ENCODE measurements at places on chromosomes 6 and 20. TPM values are rescaled to one million over a fixed set of nuclear protein-coding genes. Genes with fewer than 3 reads are reported as not detected.

Gene GABRR1
- total RNA-seq = not detected

Gene RBL1
- 4.9 TPM for total RNA-seq

Gene BPIFB1
- total RNA-seq = not detected

Gene KCNK16
- total RNA-seq = not detected

Gene TCP11
- total RNA-seq = not detected

Gene MUC21
- not detected for total RNA-seq

Gene DEFB132
- total RNA-seq = not detected

Gene DNMT3B
- 11.9 TPM for total RNA-seq

Gene PNPLA1
- not detected for total RNA-seq

Gene LPA
- not detected for total RNA-seq

Gene MAFB
- total RNA-seq = 2.0 TPM

Gene PACRG
- total RNA-seq = 0.83 TPM

Gene PTCHD4
- 2.8 TPM for total RNA-seq

Gene ESR1
- total RNA-seq = 1.9 TPM

Gene SLC13A3
- total RNA-seq = 2.5 TPM

Gene MAPK14
- 96.2 TPM for total RNA-seq

Gene HLA-DQB2
- total RNA-seq = not detected

DNA sequence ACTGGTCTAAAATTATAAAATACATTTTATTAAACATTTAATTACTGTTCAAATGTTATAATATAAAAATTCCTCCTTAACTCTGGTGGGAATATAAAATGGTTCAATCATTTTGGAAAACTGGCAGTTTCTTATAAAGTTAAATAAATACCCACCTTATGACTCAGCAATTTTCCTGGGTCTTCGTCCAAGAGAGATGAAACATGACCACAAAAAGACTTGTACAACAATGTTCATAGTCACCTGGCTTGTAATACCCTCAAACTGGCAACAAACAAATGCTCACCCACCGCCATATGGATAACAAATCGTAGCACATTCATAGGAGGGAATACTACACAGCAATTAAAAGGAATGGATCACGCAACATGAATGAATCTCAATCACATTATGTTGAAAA lies 66.0 kb upstream of the RIN2 start:
- no peak for DNase-seq
- H3K4me1 ChIP-seq = peaks cover 19% of the 10 kb centered on the region
- H3K36me3 ChIP-seq = no peaks in the 10 kb centered on the region
- no peak overlapping the region for H3K27ac ChIP-seq
- no peak overlapping the region for H3K4me3 ChIP-seq

DNA sequence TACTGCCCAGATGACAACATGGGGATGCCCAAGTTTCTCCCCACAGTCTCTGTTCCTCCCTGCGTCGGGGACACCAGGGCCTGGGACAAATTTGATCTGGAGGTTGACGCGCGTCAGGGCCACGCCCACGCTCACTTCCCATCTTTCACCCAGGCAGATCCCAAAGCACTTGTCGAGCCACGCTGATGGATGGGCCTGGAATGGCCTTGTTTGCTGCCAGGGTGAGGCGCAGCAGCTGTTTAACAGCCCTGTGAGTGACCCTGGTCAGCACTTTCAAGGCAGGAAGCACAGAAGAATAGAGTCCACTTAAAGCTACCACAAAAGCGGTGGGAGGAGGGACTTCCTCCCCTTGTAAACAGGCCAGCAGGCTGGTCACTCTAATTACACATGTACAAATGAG lies 324.7 kb upstream of the JARID2 start:
- peaks cover 9% of the 10 kb centered on the region for H3K4me1 ChIP-seq
- no peaks in the 10 kb centered on the region for H3K27me3 ChIP-seq
- peak; percentile 40 for DNase-seq
- no peak overlapping the region for H3K27ac ChIP-seq
- H3K36me3 ChIP-seq = no peaks in the 10 kb centered on the region

GRCh38 chr20:8601542-8601912 lies 467.4 kb upstream of the PLCB4 start:
- H3K27ac ChIP-seq = no peak overlapping the region
- no peaks in the 10 kb centered on the region for H3K27me3 ChIP-seq
- no peak overlapping the region for H3K4me3 ChIP-seq
- H3K36me3 ChIP-seq = no peaks in the 10 kb centered on the region
- H3K4me1 ChIP-seq = no peaks in the 10 kb centered on the region
- DNase-seq = no peak

DNA sequence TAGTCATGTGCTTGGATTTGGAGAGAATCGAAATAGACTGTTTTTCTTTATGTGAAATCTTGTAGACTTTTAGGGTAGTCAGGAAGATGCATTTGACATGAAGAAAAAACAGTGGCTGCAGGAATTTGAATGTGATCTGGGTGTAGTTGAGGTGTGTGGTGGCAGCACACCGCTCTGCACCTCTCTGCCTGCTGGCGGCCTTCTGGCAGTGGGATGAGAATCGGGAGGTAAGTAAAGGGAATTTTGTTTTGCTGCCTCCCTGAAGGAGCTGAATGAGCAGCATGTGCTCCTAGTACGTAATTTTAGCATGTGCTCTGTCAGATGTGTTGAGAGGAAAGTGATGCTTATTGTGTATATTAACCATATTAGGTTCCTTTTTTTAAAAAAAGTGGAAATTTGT lies 3.2 kb downstream of the TPD52L2 start:
- DNase-seq = no peak
- no peak overlapping the region for H3K27ac ChIP-seq
- peaks cover 23% of the 10 kb centered on the region for H3K36me3 ChIP-seq

DNA sequence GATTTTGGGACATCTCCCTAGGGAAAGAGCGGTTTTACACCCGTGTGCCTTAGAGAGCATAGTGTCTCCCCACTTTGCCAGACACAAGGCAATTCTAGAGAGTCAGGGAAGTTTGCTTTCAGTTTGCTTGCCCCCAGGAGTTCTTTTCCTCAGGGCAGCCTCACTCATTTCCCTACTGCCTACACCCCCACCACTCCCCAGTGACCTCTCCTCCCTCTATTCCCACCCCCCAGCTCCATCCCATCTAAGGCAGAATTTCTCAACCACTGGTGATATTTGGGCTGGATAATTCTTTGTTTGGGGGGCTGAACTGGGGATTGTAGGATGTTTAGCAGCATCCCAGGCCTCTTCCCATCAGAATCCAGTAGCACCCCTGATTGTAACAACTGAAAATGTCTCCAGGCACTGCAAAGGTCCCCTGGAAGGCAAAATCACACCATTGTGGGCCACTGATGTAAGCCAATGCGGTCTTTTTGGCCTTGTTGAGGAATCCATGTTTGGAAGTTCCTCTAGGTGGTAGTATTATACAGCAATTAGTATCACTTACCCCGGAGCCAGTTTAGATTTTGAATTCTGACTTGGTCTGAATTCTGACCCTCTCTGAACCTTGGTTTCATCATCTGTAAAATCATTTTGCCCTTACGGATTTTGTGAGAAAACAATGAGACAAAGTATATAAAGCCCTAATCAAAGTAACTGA lies 1.3 kb downstream of the EPPIN start:
- no peak overlapping the region for H3K27ac ChIP-seq
- DNase-seq = peak; percentile 41
- no peaks in the 10 kb centered on the region for H3K36me3 ChIP-seq

DNA sequence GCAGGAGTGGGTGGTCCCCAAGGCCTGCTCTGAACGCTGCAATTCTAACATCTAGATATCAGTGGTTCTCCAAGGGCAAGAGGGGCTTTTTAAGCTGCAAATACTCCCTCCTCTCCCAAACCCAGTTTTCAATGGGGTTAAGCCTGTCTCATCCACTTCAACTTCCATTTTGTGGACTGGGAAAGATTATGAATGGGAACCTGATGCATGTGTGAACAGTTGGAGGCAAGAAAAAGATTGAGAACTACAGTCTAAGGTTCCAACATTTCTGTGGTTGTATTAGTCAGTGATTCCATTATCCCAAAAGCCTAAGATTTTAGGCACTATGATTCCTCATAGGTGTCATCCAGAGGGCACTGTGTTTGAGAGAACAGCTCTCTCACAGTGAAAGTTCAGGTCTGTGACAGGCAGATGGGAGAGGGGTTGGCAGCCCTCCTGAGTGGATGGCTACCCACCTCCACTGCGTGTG lies 53.7 kb downstream of the HNF4A start:
- no peaks in the 10 kb centered on the region for H3K36me3 ChIP-seq
- no peak overlapping the region for H3K27ac ChIP-seq
- no peak overlapping the region for H3K4me3 ChIP-seq

GRCh38 chr6:69390125-69390524 lies 406.7 kb downstream of the LMBRD1 start:
- no peaks in the 10 kb centered on the region for H3K27me3 ChIP-seq
- H3K4me3 ChIP-seq = no peak overlapping the region
- no peaks in the 10 kb centered on the region for H3K36me3 ChIP-seq
- DNase-seq = no peak

DNA sequence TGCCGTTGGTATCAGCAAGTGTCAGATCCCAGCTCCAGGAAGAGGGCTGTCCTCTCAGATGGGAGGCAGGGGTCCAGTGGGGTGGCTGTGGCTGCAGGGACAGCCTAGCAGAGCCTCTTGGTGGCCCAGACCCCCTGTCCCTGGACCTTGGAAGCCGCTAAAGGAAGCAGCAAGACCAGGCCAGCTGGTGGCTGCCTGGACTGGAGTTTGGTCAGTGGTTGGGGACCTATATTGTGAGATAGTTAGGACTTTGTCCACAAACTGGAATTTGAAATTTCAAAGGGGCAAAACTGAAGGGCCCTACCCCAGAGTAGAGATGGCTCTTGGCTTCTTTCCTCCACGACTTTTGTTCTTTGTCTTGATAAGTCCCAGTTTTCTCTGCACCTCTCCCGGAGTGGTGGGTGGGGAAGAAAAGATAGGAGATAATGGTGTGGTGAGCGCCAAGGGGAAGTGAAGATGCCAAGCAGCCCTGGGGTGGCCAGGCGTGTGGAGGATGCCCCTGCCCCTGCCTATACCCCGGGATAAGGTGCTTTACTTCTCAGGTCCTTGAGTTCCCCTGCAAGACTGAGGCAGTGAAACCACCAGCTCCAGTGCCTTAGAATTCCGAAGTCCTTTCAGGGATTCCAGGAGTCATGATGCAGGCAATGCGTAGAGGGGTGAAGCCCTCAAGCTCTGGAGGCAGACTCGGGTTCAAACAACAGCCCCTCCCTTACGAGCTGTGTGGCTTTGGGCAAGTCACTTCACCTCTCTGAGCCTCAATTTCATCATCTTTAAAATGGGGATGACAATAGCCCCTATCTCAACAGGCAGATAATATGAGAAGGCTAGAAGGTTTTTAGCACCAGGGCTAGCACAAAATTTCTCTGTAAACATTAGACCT lies 40.2 kb downstream of the HNF4A start:
- no peak overlapping the region for H3K27ac ChIP-seq
- H3K36me3 ChIP-seq = no peaks in the 10 kb centered on the region
- no peak for DNase-seq

DNA sequence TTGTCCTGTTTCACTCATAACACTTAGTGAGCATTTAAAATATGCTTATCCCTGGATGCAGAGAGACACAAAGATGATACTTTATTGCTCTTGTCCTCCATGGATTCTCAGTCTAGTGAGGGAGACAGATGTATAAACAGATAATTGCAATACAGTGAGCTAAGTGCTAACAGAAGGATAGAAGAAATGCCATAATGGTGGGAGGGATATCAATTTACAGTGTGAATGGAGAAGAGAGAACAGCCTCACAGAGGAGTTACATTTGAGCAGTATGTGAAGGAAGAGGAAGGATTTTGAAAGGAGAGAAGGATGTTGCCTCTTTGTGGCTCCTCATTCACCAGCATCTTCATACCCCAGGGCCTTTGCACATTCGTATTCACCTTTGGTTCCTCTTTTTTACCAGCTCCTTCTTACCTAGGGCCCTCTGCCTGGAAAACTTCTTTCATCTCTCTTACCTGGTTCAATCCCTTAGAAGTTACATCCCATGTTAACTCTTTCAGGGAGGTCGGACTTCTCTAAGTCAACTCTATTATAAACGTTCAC lies 341.7 kb downstream of the PRL start:
- H3K27ac ChIP-seq = peak overlapping the region; percentile 90
- no peak for DNase-seq

DNA sequence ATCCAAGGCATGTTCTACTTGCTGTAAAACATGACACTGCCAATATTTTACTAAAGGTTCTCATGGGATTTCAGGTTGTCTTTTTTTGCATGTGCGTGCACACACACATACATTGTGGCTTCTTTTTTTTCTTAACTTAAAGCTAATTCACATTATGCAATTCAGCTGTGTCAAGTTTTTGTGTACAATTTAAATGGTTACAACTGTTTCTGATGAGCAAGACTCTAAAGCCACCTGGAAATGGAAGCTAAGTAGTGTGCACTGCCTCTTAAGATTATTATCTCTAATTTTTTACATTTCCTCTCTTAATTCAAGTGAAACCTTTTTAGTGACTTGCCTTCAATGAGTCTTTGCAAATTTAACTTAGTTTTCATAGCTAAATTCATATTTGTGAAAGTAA lies 75.3 kb downstream of the TULP4 start:
- H3K36me3 ChIP-seq = no peaks in the 10 kb centered on the region
- no peak for DNase-seq
- H3K27ac ChIP-seq = no peak overlapping the region

DNA sequence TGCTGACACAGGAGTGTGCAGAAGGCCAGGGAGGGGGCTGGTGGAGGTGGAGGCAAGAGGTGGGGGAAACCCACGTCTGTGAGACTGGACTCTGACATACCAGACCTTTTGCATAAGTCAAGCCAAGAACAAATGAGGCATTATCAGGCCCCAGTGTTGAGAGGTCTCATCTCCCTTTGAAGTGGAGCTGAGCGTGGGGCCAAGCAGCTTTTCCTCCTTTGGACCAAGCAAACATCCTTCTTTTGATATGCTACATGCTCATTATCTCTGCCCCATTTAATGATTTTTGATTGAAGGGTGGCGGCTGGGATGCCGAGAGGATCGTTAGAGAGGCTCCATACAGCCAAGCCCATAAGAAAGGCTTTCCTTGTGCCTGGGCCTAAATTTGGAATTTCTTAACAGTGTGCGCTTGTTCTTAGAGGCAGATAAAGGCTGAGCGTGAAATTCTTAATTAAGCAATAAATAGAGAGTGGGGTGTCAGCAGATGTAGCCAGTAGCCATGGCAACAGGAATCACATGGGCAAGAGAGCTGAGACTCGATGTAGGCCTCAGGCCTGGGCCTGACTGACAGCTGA lies 244.5 kb downstream of the PKHD1 start:
- no peak overlapping the region for H3K4me3 ChIP-seq
- H3K27ac ChIP-seq = no peak overlapping the region
- DNase-seq = no peak

DNA sequence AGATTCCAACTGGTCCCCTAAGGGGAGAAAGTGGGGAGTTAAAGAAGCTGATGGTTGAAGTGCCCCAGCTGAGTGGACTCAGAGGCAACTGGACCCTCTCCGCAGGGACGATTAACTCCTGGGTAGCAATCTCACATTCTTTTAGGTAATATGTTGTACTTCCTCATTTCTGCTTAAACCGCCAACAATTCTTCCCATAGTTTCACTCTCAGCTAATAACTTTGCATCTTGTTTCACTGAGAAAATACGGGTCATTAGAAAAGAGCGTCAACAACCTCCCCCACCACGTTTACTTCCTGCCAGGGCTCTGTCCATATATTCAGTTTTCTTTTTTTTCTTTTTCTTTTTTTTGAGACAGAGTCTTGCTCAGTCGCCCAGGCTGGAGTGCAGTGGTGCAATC lies 39.5 kb upstream of the CHD6 start:
- H3K4me3 ChIP-seq = no peak overlapping the region
- H3K27ac ChIP-seq = no peak overlapping the region
- H3K36me3 ChIP-seq = no peaks in the 10 kb centered on the region
- no peaks in the 10 kb centered on the region for H3K27me3 ChIP-seq
- no peaks in the 10 kb centered on the region for H3K4me1 ChIP-seq

Data from cardiac muscle cell (in vitro differentiated cells and primary cell).